ENCODE measurements at places on chromosomes 3 and 15.

DNA sequence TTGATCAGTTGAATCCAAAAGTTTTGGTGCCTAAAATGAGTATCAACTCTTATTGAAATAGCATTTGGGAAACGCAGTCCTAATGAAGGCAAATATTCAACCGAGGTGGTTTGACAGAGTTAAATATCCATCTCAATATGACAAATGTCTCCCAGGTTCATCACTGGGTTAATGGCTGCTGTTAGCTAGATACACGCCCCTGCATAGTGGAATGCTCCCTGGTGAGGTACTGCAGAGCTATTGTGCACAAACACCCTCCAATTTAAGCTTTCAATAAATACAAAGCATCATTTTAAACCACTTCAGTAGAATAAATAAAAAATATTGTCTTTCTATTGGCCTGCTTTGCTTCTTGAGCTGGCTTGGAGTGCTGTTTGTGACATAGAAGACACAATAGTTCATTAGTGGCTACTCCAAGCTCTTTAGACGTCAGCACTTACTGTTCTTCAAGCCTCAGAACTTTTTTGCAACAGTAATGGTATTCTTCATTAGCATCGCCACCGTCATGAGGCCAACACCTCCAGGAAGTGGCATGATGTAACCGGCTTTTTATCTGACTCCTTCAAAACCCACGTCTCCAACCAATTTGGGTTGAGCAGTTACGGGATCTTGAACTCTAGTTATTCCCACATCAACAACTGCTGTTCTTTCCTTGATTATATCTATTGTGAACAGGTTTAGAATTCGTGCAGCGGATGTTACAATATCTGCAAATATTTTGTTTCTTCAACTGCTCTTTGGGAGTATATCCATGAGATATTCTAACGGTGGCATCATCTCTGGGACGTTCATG is 1159.6 kb upstream of the EPHA6 start:
- DNase-seq, result no peak

DNA sequence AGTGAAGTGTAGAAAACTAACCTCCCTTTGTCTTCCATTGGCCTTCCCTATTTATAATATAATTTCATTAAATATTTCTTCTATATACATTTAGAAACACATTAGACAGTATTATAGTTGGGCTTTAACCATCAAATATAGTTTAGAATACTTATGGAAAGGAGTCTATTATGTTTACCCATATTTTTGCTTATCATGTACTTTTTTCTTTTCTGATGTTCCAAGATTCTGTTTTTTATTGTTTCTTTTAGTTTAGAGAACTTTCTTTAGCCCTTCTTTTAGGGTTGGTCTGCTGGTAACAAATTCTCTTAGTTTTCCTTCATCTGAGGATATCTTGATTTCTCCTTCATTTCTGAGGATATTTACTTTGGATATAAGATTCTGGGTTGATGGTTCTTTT is 23.7 kb downstream of the SH3GL3 start:
- DNase-seq, result no peak

DNA sequence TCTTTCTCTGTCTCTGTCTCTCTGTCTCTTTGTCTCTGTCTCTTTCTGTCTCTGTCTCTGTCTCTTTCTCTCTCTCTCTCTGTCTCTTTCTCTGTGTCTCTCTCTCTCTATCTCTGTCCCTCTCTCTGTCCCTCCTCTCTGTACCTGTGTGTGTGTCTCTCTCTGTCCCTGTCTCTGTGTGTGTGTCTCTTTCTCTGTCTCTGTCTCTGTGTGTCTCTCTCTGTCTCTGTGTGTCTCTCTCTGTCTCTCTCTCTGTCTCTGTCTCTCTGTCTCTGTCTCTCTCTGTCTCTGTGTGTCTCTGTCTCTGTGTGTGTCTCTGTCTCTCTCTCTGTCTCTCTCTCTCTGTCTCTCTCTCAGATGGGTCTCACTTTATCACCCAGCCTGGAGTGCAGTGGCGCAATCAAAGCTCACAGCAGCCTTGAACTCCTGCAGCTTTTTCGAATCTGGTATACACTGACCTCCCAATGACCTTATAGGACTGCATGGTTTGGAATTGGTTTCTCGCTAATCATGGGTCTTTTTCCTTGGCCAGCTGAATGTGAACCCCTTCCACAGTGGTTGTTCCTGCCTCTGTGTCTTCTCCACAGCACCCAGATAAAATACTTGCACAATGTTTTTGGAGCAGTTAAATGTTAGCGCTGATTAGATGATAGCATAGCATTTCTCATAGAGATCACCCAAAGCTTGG is 102.6 kb upstream of the KLHL25 start:
- DNase-seq, result no peak

DNA sequence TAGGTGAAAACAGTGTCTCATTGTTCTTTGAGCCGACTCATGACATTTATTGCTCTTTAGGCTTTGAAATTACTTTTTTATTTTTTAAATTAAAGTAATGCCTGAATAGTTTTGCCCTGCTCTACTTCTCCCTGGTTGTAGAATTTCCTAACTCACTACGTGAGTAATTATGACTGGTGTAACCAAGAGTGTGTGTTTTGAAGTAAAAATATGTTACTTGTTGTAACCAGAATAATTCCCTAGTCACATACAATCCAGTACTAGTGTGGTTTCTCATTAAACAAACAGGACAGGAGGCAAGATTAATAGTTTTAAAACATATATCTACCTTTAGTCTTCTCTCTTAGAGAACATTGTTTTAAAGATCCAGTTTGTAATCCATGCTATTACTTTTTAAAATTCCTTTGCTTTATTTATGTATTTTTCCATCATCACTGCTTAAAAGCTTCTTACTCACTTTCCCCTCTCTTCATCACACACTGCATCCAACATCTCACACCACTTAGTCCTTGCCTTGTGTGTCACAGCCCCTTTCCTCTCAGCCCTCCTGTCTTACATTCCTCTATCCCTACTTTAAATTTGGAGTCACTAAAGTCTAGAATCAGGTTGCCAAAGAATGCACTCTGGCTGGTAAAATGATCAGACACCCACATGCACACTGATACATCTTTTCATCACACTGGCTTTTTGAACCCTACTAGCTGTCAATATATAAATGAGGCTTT is 219.7 kb downstream of the WNT5A start:
- DNase-seq, result no peak

DNA sequence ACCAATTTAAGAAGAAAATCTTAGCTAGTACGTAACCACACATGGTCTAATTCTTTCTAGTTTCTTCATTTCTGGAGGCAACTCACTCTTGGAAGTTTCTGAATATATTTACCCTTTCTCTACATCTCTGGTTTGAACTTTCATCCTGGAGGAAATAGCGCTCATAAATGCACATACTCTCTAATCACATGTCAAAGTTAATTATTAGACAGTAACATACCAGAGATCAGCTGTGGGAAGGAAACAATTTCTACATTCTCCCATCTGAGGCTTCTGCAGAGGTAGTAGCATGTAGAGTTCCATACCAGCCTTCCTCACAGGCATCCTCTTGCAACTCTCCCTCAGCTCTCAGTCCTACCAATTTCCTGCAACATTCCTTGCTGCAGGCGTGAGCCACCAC is 132.5 kb downstream of the RBPMS2 start:
- DNase-seq, result no peak

GRCh38 chr3:154018100-154018696 is 103.0 kb upstream of the ARHGEF26 start:
- DNase-seq, result peak; percentile 23

GRCh38 chr3:79651536-79652065 is 116.2 kb downstream of the ROBO1 start:
- no peak for DNase-seq

Data from progenitor cell of endocrine pancreas (in vitro differentiated cells).